ENCODE measurements at places on chromosomes 12 and 14. TPM values are rescaled to one million over a fixed set of nuclear protein-coding genes. Genes with fewer than 3 reads are reported as not detected.

NOVA1 gene
- total RNA-seq, result under 0.01 TPM

RAD51AP1 gene
- total RNA-seq, result 14.1 TPM

RAN gene
- 705 TPM for total RNA-seq

EVL gene
- total RNA-seq, result 13.0 TPM

DNA sequence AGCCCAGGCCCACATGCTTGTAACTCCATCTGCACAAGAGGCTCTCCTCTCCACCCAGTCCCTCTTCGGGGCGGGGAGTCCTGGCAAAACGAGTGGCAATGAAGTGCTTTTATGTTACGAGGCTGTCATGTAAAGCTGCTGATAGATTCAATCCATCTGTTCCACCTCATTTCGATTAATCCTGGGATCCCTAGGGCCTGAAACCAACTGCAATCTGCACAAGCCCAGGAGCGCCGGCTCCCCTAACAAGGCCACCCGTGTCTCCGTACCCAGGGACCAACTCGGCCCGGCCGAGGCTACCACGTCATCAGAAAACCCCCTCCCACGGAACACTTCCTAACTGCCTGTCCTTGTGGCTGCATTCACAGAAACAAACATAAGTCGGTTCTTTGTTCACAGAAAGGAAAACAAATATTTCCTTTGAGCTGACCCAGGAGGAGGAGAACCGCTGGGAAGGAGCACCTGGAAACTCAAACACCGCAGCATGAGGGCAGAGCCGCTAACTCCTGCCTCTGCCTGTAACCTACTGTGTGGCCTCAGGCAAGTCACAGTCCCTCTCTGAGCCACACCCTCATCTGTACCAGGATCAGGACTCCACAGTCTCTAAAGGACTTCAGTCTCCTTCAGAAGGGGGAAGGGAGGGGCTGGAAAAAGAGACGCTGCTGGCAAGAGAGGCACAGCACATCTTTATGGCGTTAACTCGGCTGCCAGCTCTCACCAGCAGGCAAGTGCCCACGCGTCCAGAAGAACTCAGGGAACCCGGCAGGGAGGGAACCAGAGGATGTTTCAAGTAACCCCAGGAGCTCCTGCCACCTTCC, 47.8 kb downstream of the CCDC88C start:
- DNase-seq, result no peak

GRCh38 chr12:45235087-45236025, 19.5 kb downstream of the ANO6 start:
- peak; percentile 88 for DNase-seq

- no peak for DNase-seq
These were observed 72.0 kb downstream of the TECPR2 start for GRCh38 chr14:102434647-102435175.

- DNase-seq, result no peak
These were observed 586.4 kb downstream of the MED13L start for GRCh38 chr12:115691123-115691522.

GRCh38 chr12:94930216-94930654, 73.3 kb downstream of the NDUFA12 start:
- no peak for DNase-seq
